Effector memory CD4-positive, alpha-beta T cell (primary cell): ENCODE measurements at places on chromosomes 5 and 9.

DNA sequence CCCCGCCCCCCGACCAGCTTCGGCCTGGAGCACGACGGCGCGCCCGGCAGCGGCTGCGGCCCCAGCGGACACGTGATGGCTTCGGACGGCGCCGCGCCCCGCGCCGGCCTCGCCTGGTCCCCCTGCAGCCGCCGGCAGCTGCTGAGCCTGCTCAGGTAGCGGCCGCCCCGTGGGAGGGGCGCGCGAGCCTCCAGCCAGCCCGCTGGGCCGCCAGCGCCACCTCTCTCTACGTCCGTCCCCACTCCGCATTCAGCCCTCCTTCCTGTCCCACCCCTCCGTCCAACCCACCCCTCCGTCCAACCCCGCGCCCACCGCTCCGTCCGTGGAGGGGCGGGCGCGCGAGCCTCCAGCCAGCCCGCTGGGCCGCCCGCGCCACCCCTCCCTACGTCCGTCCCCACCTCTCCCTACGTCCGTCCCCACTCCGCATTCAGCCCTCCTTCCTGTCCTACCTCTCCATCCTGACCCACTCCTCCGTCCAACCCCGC lies 6.5 kb downstream of the ADAMTS13 start:
- peaks cover 4% of the 10 kb centered on the region for H3K4me1 ChIP-seq
- H3K36me3 ChIP-seq = no peaks in the 10 kb centered on the region
- H3K27ac ChIP-seq = no peak overlapping the region
- H3K27me3 ChIP-seq = peaks cover 4% of the 10 kb centered on the region
- no peak overlapping the region for H3K4me3 ChIP-seq
- no peak for DNase-seq

- no peaks in the 10 kb centered on the region for H3K36me3 ChIP-seq
- H3K27ac ChIP-seq = no peak overlapping the region
- H3K4me1 ChIP-seq = no peaks in the 10 kb centered on the region
- DNase-seq = no peak
- H3K27me3 ChIP-seq = no peaks in the 10 kb centered on the region
These were observed 801.2 kb downstream of the MAT2B start for GRCh38 chr5:164306662-164307061.

DNA sequence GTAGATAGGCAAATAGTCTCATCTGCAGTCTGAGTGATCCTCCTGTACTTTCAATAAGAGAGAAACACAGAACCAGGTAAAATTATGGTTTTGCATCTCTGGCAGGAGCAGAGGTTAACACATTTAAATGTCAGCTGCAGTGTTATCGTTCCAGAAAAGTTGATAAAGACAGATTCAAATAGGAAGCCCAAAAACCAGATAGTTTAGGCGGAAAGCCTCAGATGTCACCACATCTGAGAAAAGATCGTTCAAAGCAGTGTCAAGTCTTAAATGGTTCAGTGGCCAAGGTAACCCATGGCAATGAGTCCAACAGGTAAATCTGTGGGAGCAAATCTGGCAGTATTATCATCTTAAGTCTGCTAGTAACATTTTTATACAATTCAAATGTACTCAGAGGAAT lies 542.1 kb upstream of the MEF2C start:
- no peak overlapping the region for H3K4me3 ChIP-seq
- no peaks in the 10 kb centered on the region for H3K4me1 ChIP-seq

- no peak for DNase-seq
- no peaks in the 10 kb centered on the region for H3K27me3 ChIP-seq
- no peaks in the 10 kb centered on the region for H3K4me1 ChIP-seq
- H3K36me3 ChIP-seq = no peaks in the 10 kb centered on the region
- no peak overlapping the region for H3K27ac ChIP-seq
These were observed 162.9 kb upstream of the ELL2 start for GRCh38 chr5:96124589-96124988.

DNA sequence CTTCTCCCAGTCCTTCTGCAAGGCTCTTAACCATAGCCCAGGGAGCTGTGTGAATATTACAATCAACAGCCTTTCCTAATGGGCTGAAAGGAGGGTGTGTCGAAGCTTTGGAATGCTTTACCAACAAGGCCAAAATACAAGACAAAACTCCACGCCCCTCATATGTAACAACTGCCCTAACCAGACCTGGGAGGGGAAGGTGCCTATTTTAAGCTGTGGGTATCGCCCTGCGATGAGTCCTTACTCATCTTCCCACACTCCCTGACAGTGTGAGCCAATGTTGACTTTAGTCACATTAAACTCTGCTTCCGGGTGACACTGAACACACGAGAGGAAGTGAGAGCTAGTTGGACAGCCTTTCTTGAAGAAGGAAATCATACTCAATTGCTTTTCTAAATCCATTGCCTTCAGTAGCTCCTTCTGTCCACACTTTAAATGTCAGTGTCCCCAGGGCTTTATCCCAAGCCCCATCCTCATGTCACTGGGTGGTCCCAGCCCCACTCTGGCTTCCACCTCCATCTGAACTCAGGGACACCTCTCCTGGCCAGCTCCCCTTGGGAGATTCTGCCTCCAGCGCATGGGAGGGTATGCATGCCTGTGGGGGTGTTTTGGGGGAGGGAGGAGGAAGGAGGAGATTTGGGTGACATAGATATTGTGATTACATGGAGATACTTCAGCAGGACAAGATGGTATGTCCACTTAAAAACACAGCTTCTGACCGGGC lies 6.5 kb upstream of the TBC1D9B start:
- no peaks in the 10 kb centered on the region for H3K27me3 ChIP-seq
- H3K4me1 ChIP-seq = no peaks in the 10 kb centered on the region
- DNase-seq = no peak
- H3K4me3 ChIP-seq = no peak overlapping the region
- no peak overlapping the region for H3K27ac ChIP-seq
- no peaks in the 10 kb centered on the region for H3K36me3 ChIP-seq

- no peaks in the 10 kb centered on the region for H3K27me3 ChIP-seq
- no peaks in the 10 kb centered on the region for H3K36me3 ChIP-seq
- no peak overlapping the region for H3K27ac ChIP-seq
- H3K4me1 ChIP-seq = no peaks in the 10 kb centered on the region
- no peak overlapping the region for H3K4me3 ChIP-seq
These were observed 8.4 kb downstream of the FLT4 start for GRCh38 chr5:180640861-180641565.

DNA sequence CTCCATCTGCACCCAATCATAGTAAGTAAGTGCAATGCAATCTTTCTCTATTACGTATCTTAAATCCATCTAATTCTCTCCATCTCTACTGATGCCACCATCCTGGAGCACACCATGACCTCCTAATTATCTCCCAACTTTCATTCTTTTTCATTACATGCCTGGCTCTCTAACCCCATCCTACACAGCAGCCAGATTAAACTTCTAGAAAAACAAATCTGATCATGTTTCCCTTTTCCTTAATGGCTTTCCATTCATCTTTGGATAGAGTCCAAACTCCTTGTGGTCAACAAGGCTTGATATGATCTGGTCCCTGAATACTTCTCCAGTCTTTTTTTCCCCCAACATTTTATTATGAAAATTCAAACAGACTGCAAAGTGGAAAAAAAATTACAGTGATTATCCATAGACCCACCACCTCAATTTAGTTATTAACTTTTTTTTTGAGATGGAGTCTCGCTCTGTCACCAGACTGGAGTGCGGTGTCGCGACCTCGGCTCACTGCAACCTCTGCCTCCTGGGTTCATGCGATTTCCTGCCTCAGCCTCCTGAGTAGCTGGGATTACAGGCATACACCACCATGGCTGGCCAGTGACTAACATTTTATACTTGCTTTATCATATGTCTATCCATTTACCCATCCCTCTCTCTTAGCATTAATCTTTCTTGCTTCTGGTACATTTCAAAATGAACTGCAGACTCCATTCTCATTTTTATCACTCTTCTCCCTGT lies 5.2 kb downstream of the PPP2R2B start:
- no peak for DNase-seq
- H3K4me3 ChIP-seq = no peak overlapping the region
- H3K36me3 ChIP-seq = no peaks in the 10 kb centered on the region
- no peak overlapping the region for H3K27ac ChIP-seq
- H3K4me1 ChIP-seq = no peaks in the 10 kb centered on the region

- no peak for DNase-seq
- no peak overlapping the region for H3K27ac ChIP-seq
- no peaks in the 10 kb centered on the region for H3K36me3 ChIP-seq
These were observed 553.1 kb downstream of the ZNF608 start for GRCh38 chr5:124193371-124193789.

- H3K36me3 ChIP-seq = no peaks in the 10 kb centered on the region
- H3K4me1 ChIP-seq = no peaks in the 10 kb centered on the region
- no peak overlapping the region for H3K4me3 ChIP-seq
- no peak overlapping the region for H3K27ac ChIP-seq
- DNase-seq = no peak
These were observed 8.5 kb downstream of the FBXL17 start for GRCh38 chr5:108373426-108373825.

GRCh38 chr5:103315455-103315854 lies 56.9 kb downstream of the MACIR start:
- H3K4me3 ChIP-seq = no peak overlapping the region
- no peak overlapping the region for H3K27ac ChIP-seq
- no peaks in the 10 kb centered on the region for H3K36me3 ChIP-seq
- no peak for DNase-seq
- no peaks in the 10 kb centered on the region for H3K27me3 ChIP-seq

DNA sequence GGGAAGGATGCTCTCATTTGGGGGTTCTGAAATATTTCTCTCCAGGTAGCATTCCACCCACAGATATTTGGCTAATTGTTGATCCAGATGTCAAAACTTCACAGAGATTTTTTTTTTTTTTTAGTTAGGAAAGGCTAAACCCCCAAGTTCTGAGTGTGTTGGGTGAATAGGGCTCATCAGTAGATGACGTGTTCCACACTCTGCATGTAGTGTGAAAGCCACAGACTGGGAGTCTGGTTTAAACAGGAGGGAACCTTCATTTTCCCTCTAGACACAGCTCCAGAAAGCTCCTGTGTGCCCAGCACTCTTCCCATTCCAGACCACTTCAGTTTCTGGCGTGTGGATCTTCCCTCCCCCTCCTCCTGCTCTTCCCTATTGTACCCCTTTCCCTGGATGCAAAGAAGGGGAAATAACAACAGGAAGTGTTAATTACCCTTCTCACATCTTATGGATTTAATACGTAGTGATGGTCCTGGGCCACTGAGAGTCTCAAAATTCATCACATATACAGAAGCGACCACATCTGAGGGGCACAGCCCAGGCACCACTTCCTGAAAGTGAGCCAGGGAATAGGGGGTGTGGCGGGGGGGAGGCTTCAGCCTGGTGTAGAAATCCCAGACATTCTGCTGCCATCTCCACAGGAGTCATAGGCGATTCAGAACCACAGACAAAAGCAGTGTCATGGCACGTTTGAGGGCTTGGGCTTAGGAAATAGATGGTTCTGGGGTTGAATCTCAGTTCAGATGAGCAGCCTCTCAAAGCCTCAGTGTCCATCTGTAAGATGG lies 65.1 kb downstream of the DAP start:
- DNase-seq = no peak
- H3K27ac ChIP-seq = no peak overlapping the region
- no peaks in the 10 kb centered on the region for H3K36me3 ChIP-seq
- H3K4me1 ChIP-seq = no peaks in the 10 kb centered on the region
- no peak overlapping the region for H3K4me3 ChIP-seq
- H3K27me3 ChIP-seq = no peaks in the 10 kb centered on the region

GRCh38 chr5:151868451-151868850 lies 56.2 kb downstream of the GLRA1 start:
- H3K4me1 ChIP-seq = no peaks in the 10 kb centered on the region
- no peak for DNase-seq
- H3K27ac ChIP-seq = no peak overlapping the region

DNA sequence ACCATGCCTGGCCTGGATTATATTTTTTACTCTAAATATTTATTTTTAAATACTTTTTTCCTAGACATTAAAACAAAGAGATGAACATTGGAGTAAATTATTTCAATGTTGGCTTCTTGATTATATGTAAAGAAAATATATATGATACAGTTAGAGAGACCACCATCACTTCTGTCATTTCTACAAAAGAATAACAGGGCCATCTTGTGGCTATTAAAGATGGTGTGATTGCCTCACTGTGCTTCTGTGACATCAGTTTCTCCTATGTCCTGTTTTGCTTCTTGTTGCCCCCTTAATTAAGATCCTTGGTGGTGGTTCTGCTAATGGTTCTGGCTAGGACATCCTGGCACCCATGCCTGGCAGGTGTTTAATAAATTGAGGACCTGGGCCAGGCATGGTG lies 32.9 kb downstream of the NDFIP1 start:
- peaks cover 58% of the 10 kb centered on the region for H3K36me3 ChIP-seq
- no peaks in the 10 kb centered on the region for H3K4me1 ChIP-seq
- H3K27me3 ChIP-seq = no peaks in the 10 kb centered on the region
- no peak for DNase-seq

- no peaks in the 10 kb centered on the region for H3K36me3 ChIP-seq
- no peaks in the 10 kb centered on the region for H3K27me3 ChIP-seq
- DNase-seq = no peak
- peak overlapping the region; percentile 89 for H3K4me3 ChIP-seq
These were observed 1.9 kb upstream of the ANKRD18A start for GRCh38 chr9:38622288-38622674.

DNA sequence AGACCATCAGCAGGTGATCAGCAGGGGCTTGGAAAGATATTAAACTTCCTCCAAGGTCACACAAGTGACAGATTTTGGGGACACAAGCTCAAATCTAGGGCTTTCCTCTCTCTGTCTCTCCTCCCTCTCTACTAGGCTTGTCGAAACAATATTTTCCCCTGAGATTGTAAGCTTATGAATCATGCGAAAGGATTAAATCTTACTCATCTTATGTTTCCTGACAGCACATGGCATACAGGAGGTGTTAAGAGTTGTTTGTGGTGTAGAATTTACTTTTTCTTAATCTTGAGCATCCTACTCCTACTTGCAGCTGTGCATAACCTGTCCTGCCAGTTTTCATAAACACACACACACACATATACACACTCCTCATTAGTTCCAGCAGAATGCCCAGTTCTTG lies 186.3 kb downstream of the MARCHF11 start:
- no peak overlapping the region for H3K27ac ChIP-seq
- no peak overlapping the region for H3K4me3 ChIP-seq
- no peaks in the 10 kb centered on the region for H3K36me3 ChIP-seq
- DNase-seq = no peak
- H3K4me1 ChIP-seq = no peaks in the 10 kb centered on the region

GRCh38 chr5:143227301-143227700 lies 176.2 kb downstream of the NR3C1 start:
- H3K36me3 ChIP-seq = no peaks in the 10 kb centered on the region
- no peak overlapping the region for H3K27ac ChIP-seq
- no peak for DNase-seq
- no peaks in the 10 kb centered on the region for H3K27me3 ChIP-seq

- H3K27me3 ChIP-seq = no peaks in the 10 kb centered on the region
- DNase-seq = no peak
- no peaks in the 10 kb centered on the region for H3K36me3 ChIP-seq
- H3K4me3 ChIP-seq = no peak overlapping the region
These were observed 51.7 kb upstream of the TUT7 start for GRCh38 chr9:86405926-86406325.

DNA sequence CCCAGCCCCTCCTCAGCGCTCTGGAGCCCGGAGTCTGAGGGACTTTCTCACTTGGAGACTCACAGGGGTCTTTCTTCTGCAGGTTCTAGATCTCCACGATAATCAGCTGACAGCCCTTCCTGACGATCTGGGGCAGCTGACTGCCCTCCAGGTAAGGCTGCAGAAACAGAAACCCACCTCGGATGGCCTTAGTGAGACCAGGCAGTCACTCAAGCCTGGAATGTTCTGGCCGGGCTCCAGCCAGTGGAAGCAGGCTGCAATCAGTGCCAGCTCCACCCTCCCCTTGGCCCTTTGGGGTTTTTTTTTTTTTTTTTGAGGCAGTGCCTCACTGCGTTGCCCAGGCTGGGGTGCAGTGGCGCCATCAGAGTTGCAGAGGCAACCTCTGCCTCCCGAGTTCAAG lies 7.6 kb downstream of the LRSAM1 start:
- H3K4me3 ChIP-seq = no peak overlapping the region
- H3K36me3 ChIP-seq = peaks cover 39% of the 10 kb centered on the region
- DNase-seq = no peak
- no peaks in the 10 kb centered on the region for H3K4me1 ChIP-seq
